ENCODE measurements at places on chromosomes 16 and 17.

DNA sequence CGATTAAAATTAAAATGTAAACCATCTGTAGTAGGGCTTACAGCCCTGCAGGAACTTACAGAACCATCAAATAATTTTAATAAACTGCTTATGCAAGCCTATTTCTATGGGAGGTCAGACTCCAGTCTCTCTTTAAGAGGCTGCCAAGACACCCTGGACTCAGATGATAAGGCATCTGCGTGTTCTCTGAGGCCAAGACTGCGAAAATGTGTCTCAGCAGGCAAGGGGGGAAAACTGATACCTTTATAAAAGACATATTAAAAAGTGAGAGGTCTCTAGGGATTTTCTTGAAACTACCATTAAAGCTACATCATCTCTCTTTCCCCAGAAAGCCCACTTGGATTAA, 32.2 kb downstream of the MPHOSPH6 start:
- no peak for DNase-seq

- peak; percentile 97 for DNase-seq
These were observed 9.3 kb downstream of the CORO6 start for GRCh38 chr17:29613352-29613837.

DNA sequence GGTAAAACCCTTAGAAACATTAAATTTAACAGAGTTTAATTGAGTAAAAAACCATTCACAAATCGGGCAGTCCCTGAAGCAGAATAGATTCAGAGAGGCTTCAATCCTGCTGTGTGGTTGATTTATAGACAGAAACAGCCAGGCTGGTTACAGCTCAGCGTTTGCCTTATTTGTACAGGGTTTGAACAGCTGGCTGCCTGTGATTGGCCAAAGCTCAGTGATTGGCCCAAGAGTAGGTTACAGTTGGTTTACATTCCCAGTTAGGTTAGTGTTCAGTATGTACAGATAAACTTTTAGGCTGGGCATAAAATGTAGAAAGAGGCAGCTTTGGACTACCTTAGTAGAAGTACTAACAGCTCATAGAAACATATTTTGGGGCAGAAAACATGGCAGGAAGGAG, 210.4 kb upstream of the ELAC2 start:
- DNase-seq = no peak

GRCh38 chr16:17803625-17804410, 333.1 kb upstream of the XYLT1 start:
- no peak for DNase-seq

- DNase-seq = no peak
These were observed 120.6 kb downstream of the MGAT5B start for GRCh38 chr17:76988796-76989195.

DNA sequence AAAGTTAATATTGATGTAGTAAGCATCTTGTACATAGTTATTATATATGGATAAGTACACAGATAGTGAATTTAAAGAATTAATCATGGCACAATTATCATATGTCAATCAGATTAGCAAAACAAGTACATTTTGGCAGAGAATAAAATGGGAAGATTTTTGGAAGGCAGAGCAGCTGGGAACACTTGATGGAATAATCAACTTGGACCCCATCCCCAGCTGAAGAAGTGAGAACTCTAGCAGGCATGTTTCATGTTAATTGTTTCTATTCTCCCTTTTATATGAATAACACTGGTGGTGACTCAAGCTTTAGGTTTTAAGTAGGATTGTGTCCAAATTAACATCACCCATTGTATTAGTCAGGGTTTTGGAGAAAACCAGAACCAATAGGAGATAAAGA, 198.7 kb downstream of the KCNJ2 start:
- no peak for DNase-seq

DNA sequence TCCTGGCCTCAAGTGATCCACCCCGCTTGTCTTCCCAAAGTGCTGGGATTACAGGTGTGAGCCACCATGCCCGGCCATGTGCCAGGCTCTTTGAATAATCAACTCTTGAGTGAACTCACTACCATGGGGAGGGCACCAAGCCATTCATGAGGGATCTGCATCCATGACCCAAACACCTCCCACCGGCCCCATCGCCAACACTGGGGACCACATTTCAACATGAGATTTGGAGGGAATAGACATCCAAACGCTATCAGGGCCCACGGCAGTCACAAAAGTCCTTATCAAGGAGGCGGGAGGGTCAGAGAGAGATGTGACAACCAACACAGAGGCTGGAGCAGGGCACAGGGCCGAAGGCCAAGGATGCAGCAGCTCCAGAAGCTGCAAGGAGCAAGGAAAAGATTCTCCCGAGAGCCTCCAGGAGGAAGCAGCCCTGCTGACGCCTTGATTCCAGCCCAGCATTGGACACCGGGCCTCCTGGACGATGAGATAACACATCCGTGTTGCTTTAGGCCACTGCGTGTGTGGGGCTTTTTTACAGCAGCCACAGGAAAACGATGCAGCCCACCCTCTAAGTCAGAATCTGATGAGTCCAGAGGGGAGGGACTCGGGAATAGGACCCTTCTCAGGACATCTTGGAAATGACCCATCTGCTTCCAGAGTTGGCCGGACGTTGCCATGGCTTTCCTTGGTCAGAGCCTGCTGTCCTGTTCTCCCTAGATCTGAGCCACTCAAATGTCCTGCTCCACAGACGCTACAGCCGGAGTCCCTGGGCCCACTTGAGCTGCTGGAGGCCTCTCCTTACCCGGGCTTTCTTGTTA, 47.3 kb upstream of the CMIP start:
- DNase-seq = no peak

GRCh38 chr16:1933097-1933661, 9.8 kb downstream of the MSRB1 start:
- no peak for DNase-seq

DNA sequence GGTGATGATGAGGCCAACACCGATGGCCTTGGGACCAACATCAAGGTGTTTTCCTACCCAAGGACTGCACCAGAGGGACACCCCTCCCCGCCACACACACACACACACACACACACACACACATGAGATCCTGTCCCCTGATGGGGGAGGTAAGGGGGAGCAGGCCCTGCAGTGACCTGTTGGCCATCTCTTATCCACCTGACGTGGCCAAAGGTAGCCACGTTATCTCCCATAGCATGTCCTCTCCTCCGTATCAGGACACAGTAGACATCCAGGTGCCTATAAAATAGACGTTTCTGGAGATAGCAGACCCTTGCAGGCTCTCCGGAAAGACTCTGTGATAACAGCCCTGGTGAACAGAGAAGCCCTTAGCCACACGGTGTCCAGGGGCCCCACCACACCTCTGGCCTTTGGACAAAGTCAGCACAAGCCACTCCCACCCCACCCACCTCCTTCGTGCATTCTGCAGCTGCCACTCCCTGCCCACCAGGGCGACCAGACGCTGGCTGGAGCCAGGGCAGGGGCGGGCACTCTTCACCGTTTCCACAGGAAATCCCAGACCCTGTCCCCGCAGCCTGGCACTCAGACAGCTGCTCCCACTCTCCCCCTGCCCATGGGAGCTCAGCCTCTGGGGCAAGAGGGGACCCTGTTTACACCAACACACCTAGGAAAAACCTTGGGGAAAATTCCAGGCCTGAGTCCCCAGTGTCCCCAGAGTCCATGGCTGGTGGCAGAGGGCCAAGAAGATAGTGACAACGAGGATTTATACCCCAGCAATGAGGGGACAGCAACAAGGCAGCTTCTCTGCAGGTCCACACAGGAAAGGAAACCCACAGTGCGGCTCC, 15.4 kb upstream of the ENPP7 start:
- no peak for DNase-seq

GRCh38 chr17:65523411-65523810, 38.0 kb downstream of the AXIN2 start:
- no peak for DNase-seq
